Activated gamma-delta T cell treated with anti-CD3 and anti-CD28 coated beads, Interleukin-2, amount 50 U/mL, for 16 hours (primary cell): ENCODE measurements at places on chromosomes 16 and 17.
A peak's percentile ranks its signal among the peaks of the same experiment; 100 is the strongest.

- DNase-seq: no peak
Measured at GRCh38 chr17:72219137-72219823, 98.5 kb downstream of the SOX9 start.

GRCh38 chr17:32266051-32266388 lies 388 bp downstream of the RHBDL3 start:
- no peak for DNase-seq

DNA sequence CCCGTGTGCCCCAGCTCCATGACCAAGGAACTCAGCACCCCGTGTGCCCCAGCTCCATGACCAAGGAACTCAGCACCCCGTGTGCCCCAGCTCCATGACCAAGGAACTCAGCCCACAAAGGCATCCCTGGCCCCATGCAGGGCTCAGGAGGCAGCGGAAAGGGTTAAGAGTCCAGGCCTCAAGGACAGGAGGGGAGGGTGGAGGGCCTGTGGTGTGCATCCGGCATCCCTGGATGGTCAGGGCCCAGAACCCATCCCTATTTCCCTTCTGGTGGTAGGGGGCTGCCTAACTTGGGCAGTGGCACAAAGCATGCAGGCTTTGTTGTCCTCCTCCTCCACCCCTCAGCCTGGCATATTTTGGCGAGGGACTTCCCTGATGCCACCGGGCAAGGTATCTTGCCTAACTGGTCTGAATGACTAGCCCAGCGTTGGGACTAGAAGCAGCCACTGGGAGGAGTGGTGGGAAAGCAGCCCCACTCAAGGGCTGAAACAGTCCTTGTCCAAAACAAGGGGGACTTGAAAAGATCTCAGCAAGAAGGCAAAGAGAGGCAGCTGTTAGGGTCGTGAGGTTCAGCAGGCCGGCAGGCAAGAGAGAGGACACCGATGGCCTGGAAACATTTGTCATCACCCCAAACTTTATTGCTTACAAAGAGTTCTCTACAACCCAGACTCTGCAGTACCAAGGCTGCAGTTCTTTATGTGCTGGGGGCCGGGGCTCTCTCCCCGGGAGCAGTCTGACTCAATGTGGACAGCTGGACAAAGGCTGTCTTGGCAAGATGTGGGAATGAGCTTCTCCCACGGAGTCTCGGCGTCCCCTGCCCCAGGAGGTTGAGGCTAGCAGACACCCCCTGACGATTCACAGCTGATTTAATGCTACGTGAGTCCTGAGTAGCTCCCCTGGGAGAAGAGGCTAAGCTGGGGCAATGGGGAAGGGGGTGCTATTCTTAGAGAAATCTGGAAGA lies 902 bp upstream of the SPATA32 start:
- no peak for DNase-seq

- peak; percentile 28 for DNase-seq
Measured at GRCh38 chr17:17151962-17152361, 54.2 kb downstream of the PLD6 start.

DNA sequence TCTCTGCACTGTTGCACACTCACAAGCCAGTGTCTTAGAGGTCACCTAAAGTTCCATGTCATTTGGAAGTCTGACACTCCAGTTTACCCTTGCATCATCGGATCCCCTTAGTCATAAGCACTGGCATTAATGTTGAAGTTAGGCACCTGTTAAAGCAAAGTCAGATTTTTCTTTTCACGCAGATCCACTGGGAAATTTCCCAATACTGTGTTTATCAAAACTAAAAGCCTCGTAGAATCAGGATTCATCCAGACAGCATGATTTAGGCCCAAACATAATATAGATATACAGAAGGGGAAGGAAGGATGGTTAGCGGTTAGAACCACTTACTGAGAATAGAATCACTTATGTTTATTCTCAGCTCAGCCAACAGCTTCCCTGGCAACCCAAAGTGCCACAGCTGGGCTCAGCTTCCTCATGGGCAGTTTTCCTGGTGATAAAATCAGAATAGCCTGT lies 30.1 kb upstream of the HAPSTR1 start:
- DNase-seq: no peak

- DNase-seq: no peak
Measured at GRCh38 chr17:70074956-70075355, at the start of gene KCNJ16. Gene KCNJ16 (plus strand): TSS chr17:70075225. CDS start chr17:70132088, 56,863 bp downstream.

- no peak for DNase-seq
Measured at GRCh38 chr17:32882029-32882428, 5.1 kb upstream of the MYO1D start.

DNA sequence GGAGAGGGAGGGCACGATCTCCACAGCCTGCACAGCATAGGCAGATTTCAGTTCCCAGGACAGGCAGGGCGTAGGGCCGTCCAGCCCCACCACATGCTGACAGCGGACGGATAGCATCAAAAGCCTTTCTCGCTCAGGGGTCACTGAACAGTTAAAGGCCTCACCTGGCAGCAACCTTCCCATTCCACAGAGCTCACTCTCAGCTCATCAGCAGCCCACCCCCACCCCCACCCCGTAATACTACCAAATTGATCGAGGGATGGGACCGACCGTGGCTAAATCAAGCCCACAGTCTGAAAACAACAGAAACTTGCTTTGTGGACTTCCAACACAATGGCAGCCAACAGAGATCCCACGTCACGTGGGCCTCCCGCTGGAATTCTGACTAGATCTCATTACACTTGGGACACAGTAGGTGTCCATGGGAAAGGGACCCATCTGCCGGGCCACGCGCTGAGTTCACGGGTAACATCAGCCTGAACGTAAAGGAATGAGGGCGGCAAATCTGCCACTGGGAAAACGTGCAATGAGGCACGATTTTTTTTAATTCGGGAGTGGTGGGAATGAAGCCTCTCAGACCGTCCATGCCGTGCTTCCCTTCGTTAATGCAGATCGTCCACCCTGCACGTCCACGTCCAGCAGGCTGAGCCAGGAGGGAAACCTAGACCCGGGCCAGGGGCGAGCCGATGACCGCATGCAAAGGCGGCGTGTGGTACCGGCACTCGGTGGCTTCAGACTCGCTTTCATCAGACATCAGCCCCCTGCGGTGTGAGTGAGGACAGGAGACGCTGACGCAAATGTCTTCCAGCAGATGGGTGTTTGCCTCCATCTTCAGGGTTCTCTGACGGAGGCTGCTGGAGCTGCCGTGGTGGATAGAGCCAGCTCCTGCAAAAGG lies 92.1 kb downstream of the TBC1D16 start:
- DNase-seq: no peak

- DNase-seq: no peak
Measured at GRCh38 chr17:81166033-81166492, at the start of gene AATK. Gene AATK (minus strand): TSS chr17:81166221. CDS start chr17:81165992, 229 bp downstream.

DNA sequence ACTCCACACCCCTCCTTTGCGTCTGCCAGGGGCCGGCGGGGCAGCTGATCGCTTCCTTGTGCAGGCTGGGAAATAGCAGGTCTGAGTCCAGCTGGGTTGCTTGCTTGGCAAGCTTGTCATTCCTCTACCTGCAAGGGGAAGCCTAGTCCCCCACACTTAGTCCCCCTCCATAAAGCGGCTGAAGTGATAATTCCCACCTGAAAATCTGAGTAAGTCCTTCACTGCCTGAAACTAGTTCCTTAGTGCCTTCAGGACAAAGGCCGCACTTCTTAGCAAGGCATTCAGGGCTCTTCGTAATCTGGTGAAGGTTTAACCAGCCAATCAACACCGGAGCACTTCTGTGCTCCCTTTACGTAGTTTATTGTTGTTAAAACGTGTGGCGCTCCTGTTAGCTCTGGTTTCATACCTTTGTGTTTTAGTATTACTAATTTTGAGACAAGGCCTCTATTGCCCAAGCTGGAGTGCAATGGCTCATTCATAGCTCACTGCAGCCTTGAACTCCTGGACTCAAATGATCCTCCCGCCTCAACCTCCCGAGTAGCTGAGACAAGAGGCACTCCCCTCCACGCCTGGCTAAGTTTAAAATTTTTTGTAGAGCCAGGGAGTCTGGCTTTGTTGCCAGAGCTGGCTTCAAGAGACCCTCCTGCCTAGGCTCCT lies 817 bp downstream of the PSKH1 start:
- DNase-seq: no peak

- peak; percentile 47 for DNase-seq
Measured at GRCh38 chr17:78805301-78805700, 23.2 kb upstream of the CYTH1 start.

DNA sequence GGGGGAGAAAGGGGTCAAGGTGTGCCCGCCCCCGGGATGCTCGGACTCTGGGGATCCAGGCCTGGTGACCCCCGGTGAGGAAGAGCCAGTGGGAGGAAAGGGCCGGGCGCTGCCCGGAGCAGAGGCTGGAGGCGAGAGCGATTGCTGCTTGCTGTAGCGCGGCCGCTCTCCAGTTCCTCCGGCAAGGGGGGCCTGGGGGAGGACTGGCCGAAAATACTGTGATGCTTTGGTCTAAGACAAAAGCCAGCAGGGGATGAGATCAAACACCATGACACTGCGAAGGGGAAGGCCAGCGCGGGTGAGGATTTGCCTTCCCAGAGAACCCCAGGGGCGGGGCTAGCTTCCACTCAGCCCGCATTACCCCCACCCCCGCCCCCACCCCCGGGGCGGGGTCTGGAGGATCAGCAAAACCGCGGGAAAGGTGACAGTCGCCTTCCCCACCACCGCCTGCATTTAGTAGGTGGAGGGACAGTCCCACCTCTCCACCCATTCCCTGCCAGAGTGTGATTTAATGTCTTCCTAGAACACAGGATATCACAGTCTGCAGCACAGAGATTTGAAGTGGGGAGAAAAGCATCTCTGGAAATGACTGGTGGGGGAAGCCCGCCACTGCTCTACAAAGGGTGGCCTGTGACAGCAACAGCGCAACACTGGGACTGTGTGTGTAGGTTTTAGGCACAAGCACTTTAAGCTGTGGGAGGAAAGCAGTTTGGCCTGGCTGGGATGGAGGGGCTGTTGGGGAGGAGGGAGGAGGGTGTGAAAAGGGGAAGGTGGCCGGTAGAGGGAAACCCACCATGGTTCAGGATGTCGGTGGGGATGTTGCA lies 25.7 kb downstream of the MRC2 start:
- peak; percentile 61 for DNase-seq

DNA sequence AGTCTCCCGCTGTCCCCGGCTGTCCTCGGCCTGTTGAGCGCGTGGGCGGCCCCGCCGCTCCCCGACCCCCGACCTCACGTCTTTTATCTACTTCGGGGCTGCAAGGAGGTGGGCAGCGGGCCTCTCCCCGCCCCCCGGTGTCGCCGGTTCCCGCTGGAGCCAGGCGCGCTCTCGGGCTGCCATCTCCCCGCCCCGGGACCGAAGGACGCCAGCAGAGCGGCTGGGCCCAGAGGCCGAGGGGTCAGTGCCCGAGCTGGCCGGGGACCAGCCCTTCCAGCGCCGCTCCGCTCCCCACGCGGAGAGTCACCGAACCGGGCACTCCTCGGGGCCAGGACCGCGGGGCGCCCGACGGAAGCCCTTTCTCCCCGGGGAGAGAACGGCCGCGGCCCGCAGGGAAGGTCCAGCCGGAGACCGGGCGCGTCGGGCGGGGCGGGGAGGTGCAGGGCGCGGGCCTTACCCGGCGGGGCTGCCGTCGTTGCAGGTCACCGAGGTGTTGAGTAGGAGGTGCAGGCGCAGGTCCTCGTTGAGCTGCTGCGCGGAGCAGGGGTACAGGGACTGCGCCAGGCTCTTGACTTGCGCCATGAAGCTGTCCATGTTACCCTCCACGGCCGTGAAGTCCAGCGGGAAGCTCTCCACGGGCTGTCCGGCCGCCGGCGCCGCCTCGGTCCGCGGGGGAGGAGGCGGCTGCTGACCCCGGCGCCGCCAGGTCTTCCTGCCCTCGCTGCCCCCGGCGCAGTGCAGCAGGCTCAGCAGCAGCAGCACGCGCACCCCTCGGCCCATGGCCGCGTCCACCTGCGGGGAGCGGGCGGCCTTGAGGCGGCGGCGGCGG lies 643 bp downstream of the NOTUM start:
- DNase-seq: no peak

- no peak for DNase-seq
Measured at GRCh38 chr17:57566721-57567120, 178.4 kb downstream of the CCDC182 start.

DNA sequence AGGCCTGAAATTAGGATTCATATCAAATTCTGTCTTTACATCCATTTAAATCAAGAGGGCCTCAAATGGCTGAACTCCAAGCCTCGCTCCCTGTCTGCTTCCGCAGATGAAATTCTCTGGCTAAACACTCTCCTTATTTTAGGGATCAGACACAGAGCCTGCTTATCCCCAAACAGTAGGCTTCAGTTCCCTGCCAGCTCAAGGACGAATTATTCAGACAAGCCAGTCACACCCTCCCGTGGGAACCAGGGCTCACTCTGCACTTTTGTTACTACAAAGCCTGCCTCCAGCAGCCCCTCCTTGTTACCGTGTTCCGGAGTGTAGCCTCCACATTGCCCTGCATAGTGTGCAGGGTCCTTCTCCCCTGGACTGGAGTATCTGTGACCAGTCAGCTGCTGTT lies 46.6 kb upstream of the LCMT1 start:
- DNase-seq: no peak

DNA sequence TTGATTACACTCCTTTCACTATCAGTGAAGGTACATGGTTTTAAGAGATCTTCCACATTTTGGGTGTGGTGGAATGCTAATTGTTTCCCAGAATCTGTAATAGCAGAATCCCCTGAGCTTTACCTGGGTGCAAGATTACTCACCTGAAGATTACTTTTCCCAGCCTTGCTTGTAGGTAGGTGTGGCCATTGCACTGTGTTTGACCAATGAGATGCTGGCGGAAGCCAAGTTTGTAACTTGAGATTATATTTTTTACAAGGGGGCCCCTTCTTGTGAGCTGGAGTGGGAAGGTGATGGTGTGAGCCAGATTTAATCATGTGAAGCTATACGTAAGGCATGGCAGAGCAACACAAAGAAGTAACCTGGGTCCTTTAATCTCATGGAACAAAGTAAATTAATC lies 294.3 kb downstream of the TOX3 start:
- DNase-seq: no peak

- DNase-seq: no peak
Measured at GRCh38 chr17:42904110-42904469, 3.5 kb downstream of the G6PC1 start.

DNA sequence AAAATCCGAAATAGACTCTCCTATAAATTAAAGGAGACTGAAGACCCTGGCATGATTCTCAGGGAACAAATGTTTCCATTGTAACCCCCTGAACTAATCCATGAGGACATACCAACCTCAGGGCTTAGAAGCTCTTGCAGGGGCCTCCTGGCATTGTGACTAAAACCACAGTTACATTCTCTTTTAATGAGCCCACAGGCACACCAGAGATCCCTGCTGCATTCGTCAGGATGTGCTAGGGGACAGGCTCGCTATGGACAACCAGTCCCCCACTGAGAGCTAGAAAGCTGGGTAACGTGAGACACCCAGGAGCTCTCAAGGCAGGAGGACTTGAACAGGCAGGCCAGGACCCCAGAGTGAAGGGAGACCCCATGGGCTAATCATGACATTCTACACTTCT lies 140.6 kb upstream of the TNRC6C start:
- no peak for DNase-seq

- DNase-seq: no peak
Measured at GRCh38 chr16:70402916-70403659, 35.8 kb downstream of the ST3GAL2 start.

GRCh38 chr16:57297856-57298255 lies 13.4 kb upstream of the PLLP start:
- DNase-seq: no peak
